ENCODE measurements at places on chromosomes 3 and 15. TPM values are rescaled to one million over a fixed set of nuclear protein-coding genes. Genes with fewer than 3 reads are reported as not detected.

The EPB42 gene
- not detected for polyA plus RNA-seq

The CTDSPL gene
- 10.6 TPM for polyA plus RNA-seq

The TEX55 gene
- not detected for polyA plus RNA-seq

The GOLIM4 gene
- polyA plus RNA-seq, result 23.1 TPM

The AGBL1 gene
- polyA plus RNA-seq, result not detected

The CX3CR1 gene
- polyA plus RNA-seq, result 0.04 TPM

The FETUB gene
- not detected for polyA plus RNA-seq

The SLC27A2 gene
- polyA plus RNA-seq, result 39.7 TPM

The PPP1R14D gene
- polyA plus RNA-seq, result 0.45 TPM

The CLDN1 gene
- 33.7 TPM for polyA plus RNA-seq

The REC114 gene
- polyA plus RNA-seq, result not detected

The SLC25A26 gene
- 12.7 TPM for polyA plus RNA-seq

The ERC2 gene
- not detected for polyA plus RNA-seq

The ITGB5 gene
- 174 TPM for polyA plus RNA-seq

The ITIH1 gene
- polyA plus RNA-seq, result not detected

The NR2E3 gene
- polyA plus RNA-seq, result 0.17 TPM

The MESP2 gene
- polyA plus RNA-seq, result 0.57 TPM

The LRRN1 gene
- not detected for polyA plus RNA-seq

The CTXN2 gene
- not detected for polyA plus RNA-seq

The ANAPC13 gene
- 51.2 TPM for polyA plus RNA-seq

The RTP1 gene
- polyA plus RNA-seq, result not detected

The C3orf22 gene
- not detected for polyA plus RNA-seq

The CFAP161 gene
- not detected for polyA plus RNA-seq

The PIGB gene
- 17.6 TPM for polyA plus RNA-seq

The CCRL2 gene
- polyA plus RNA-seq, result not detected

The B3GNT5 gene
- polyA plus RNA-seq, result 4.7 TPM

The PPARG gene
- 38.9 TPM for polyA plus RNA-seq

The TGM5 gene
- polyA plus RNA-seq, result not detected

The OSBPL10 gene
- polyA plus RNA-seq, result 9.2 TPM

The CAV3 gene
- not detected for polyA plus RNA-seq

The SI gene
- not detected for polyA plus RNA-seq

The ETV5 gene
- 22.6 TPM for polyA plus RNA-seq

The GOLGA8O gene
- 0.28 TPM for polyA plus RNA-seq

The FOXL2NB gene
- polyA plus RNA-seq, result 3.2 TPM

The DGKG gene
- polyA plus RNA-seq, result 15.3 TPM

The PIK3R4 gene
- polyA plus RNA-seq, result 17.0 TPM

The TNNC1 gene
- 2.8 TPM for polyA plus RNA-seq
